Activated CD4-positive, CD25-positive, alpha-beta regulatory T cell treated with anti-CD3 and anti-CD28 coated beads, Interleukin-2, amount 50 U/mL, for 16 hours (primary cell): ENCODE measurements at places on chromosomes 11 and 22.

- no peak for DNase-seq
Observed at GRCh38 chr11:3635641-3636375, 6.0 kb downstream of the ART5 start.

DNA sequence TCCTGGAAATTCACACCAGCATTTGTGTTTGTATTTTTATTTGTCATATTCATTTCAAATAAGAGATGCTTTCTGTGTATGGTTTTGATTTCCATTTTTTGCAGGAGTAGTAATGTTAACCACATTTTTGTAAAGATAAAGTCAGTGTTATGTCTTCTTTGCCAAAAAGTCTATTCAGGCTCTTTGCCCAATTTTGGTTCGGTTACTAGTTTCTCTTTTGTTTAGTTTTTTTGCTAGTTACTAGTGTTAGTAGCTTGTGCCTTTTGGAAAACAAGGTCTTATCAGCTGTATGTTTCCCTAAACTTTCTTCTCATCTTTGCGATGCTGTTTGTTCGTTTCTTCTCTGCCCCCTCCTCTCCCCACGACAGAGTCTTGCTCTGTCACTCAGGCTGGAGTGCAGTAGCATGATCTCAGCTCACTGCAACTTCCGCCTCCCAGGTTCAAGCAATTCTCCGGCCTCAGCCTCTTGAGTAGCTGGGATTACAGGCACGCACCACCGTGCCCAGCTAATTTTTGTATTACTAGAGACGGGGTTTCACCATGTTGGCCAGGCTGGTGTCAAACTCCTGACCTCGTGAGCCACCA lies 112.3 kb upstream of the GRK3 start:
- no peak for DNase-seq

DNA sequence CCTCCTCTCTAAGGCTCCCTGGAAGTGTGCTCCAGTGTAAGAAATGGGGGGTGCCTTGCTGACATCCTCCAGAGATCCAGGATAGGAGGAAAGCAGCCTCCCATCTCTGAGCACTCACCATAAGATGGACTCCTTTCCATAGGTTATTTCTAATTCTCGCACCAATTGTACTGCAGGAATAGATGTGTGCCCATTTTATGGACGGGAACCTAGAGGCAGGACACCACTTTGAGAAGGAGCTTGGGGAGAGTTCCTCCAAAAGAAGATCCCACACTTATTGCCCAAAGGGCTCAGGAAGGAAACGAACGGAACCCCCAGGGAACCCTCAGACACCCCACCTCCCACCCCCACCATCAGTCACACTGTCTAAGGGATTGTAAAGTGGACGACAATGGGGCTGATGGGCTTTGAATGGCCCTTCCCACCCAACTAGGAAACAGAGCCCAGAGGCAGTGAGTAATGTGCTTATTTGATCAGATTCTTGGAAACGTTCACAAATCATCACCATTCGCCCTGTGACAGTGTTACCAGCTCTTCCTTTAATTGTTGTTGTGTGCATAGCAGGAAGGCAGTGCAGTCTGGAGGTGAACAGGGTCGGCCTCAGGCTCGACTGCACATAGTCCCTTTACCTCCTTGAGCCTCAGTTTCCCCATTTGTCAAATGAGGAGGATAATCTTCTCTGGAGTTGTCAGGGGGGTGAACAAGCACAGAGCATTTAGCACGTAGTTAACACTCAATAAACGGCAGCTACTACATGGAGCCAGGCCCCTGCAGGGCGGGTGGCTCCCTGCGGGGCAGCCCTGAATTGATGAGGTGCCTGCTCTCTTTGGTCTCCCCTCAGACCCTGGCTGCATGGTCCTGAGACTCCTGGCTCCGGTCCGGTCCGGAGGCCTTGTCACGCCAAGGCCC lies 8.4 kb upstream of the MN1 start:
- DNase-seq = no peak

- no peak for DNase-seq
Observed at GRCh38 chr22:21964234-21964633, 11.6 kb upstream of the PPM1F start.

GRCh38 chr22:22082960-22083359 lies 100.4 kb upstream of the TOP3B start:
- DNase-seq = no peak

- DNase-seq = no peak
Observed at GRCh38 chr11:89235083-89235482, 57.4 kb downstream of the TYR start.

- DNase-seq = no peak
Observed at GRCh38 chr11:132073787-132074186, 703.4 kb downstream of the NTM start.

- DNase-seq = no peak
Observed at GRCh38 chr11:16796311-16796710, 57.9 kb downstream of the C11orf58 start.

- DNase-seq = no peak
Observed at GRCh38 chr11:114290503-114291235, 5.5 kb upstream of the NNMT start.

DNA sequence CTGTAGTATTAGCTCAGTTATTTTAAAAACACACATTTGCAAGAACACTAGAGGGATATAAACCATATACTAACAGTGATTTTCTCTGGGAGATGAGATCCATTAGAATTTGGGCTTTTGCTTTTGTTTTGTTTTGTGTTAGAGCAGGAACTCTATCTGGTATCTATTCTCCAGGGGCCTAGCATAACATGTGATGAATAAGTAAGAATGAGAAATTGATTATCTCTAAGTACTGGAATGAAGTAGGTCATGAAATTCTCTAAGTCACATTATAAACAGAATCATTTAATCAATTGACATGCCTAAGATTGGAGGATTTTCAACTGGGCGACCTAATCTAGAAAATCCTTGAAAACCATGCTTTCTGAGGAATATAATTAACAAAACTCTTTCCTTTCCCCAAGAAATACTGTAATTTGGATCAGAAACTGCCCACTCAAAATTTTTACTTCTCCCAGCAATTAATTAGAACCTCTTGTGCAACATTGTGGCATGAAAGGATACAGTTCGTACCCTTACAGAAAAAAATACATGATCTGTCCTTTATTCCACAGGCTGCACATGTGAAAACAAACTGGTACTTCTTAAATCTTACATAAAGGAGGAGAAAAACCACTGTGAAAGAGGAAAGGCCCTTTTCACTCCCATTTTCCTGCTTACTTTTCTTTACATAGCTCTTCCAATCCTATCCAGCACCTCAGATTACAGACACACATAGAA lies 93.5 kb downstream of the MRTFA start:
- no peak for DNase-seq

- DNase-seq = no peak
Observed at GRCh38 chr22:43643387-43643786, 168.7 kb downstream of the EFCAB6 start.

GRCh38 chr11:3927129-3927796 lies 71.8 kb downstream of the STIM1 start:
- no peak for DNase-seq

- DNase-seq = no peak
Observed at GRCh38 chr11:2523821-2524391, 79.1 kb downstream of the KCNQ1 start.

GRCh38 chr22:36931446-36931845 lies 18.0 kb downstream of the CSF2RB start:
- no peak for DNase-seq

GRCh38 chr11:5257296-5257695 lies 2.7 kb upstream of the HBG2 start:
- no peak for DNase-seq

GRCh38 chr22:35022291-35022690 lies 43.7 kb upstream of the ISX start:
- no peak for DNase-seq

DNA sequence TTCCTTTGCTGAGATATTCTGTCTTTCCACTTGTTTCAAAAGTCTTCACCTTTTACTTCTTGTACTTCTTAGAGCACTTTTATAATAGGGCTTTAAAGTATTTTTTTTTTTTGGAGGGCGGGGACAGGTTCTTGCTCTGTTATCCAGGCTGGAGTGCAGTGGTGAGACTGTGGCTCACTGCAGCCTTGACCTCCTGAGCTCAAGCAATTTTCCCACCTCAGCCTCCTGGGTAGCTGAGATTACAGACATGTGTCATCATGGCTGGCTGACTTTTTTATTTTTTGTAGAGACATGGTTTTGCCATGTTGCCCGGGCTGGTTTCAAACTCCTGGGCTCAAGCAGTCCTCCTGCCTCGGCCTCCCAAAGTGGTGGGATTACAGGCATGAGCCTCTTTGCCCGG lies 57.9 kb downstream of the DYNC2H1 start:
- DNase-seq = no peak

DNA sequence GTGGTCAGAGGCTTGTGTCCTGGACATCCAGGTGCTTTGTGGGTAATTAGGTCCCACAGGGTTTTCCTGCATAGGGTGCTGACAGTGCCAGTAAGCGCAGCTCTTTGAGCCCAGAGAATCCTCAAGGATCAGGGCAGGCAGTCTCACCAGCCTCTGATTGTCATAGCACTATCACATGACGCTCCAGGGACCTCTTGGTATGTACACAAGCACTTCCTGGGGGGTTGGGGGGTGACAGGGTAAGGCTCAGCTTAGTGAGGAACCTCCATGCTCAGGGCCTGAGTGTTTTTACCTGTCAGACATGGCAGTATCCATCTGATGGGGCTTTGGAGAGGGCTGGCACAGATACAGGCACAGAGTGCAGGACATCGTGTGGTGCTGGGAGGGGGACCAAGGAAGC lies 27.9 kb upstream of the SUSD2 start:
- DNase-seq = peak; percentile 16

- DNase-seq = no peak
Observed at GRCh38 chr11:92267278-92267677, 42.7 kb downstream of the FAT3 start.

DNA sequence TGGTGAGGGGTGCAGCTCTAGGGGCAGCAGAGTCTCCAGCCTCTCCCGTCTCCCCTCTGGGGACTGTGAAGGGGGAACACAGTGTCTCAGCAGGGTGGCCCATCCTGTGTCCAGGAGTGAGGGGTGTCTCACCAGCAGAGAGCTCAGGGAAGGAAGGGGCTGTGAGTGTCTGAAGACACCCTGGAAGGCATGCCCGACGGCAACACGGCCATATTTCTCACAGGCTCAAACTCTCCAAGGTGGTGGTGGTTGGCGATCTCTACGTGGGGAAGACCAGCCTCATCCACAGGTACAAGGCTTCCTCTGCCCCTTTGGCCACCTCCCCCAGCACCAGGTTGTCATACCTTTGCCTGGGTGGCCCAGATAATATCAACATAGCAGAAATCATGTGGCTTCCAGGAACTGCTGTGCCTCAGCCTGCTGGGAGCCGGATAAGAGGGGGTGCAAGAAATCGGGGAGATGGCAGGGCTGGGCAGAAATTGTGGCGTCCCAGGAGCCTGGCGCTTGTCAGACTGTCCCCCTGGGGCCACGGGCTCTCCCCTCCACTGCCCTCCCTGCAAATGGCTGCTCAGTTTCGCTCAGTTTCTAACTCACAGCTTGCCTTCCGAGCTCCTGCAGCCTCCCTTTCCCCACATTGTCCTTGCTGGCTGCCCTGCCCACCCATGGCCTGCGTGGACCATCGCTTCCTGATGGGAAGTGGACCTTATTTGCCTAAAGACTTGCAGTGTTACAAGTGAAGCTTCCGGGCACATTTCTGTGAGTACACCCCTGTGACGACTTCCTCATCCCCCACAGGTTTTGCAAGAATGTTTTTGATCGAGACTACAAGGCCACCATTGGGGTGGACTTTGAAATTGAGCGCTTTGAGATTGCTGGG lies 7.2 kb downstream of the RAB36 start:
- no peak for DNase-seq

- no peak for DNase-seq
Observed at GRCh38 chr11:45683271-45684058, 18.0 kb upstream of the CHST1 start.

- DNase-seq = no peak
Observed at GRCh38 chr11:35536470-35536869, 11.1 kb upstream of the PAMR1 start.

DNA sequence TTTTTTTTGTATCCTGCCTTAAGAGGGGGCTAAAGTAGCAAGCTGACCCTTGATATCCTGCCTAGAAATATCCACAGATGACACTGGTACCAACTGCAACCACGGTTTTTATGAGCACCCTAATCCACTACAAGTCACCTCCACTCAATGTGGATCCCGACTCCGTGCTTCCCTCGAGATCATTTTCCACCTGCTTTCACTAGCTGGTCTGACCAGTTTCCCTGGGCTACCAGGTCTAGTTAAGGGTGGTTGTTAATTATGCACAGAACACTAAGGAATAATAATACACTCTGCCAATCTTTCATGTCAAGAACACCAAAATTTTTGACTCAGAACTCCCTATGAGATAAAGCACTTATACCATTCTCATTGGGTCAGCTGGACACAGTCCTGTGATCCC lies 82.3 kb downstream of the ABTB2 start:
- no peak for DNase-seq

- DNase-seq = no peak
Observed at GRCh38 chr11:11381471-11382105, 28.5 kb upstream of the CSNK2A3 start.

- no peak for DNase-seq
Observed at GRCh38 chr11:65194564-65194963, 12.8 kb downstream of the CAPN1 start.

DNA sequence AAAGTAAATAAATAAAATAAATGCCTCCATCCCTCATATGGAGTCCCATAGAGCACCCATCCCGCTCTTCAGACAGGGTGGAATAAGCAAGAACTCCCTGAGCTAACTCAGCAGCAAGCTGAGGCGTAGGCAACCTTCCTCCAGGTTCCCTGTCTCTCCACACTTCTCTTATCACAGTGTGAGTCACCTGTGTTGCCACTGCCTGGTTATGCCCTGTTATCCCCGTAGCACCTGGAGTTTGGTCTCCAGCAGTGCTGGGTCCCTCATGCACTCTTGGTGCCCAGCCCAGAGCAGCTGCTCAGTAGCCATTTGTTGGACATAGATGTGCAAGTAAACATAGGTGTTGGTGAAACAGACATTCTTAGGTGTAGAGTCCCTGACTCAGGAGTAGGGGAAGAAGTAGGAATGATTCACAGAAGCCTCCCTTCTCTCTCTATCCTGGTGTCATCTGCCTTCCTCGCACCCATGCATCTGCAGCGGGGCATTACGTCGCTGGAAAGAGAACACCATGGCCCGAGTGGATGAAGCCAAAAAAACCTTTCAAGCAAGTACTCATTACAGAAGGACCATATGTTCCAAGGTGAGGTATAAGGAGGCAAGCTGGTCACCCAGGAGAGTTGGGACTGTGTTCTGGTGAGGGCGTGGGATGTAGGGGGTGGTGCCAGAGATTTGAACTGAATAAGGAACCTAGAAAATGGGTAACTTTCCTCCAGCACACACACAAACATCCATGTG lies 56.0 kb downstream of the PISD start:
- DNase-seq = no peak

- DNase-seq = no peak
Observed at GRCh38 chr11:118186346-118187107, 10.1 kb upstream of the SCN2B start.

- DNase-seq = no peak
Observed at GRCh38 chr11:69326622-69327219, 32.8 kb downstream of the MYEOV start.

DNA sequence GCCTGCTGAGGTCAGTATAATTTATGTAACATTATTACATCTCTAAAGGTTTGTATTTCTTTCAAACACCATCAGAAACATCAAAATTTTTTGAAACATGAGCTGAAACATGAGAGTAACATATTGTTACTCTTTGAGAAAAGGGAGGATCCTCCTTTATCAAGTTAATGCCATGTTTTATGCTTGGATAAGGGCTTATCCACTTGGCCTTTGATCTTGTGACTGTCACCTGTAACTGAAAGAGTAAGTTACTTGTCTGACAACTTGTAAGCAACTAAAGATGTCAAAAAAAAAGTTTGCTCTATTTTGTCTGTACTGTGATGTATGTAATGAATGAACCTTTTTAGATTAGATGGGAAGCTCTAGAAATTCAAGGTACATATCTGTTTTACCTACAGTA lies 59.6 kb downstream of the FAR1 start:
- DNase-seq = no peak

GRCh38 chr22:36430863-36431262 lies 43.1 kb upstream of the MYH9 start:
- no peak for DNase-seq
